ENCODE measurements at places on chromosomes 12 and 14.

DNA sequence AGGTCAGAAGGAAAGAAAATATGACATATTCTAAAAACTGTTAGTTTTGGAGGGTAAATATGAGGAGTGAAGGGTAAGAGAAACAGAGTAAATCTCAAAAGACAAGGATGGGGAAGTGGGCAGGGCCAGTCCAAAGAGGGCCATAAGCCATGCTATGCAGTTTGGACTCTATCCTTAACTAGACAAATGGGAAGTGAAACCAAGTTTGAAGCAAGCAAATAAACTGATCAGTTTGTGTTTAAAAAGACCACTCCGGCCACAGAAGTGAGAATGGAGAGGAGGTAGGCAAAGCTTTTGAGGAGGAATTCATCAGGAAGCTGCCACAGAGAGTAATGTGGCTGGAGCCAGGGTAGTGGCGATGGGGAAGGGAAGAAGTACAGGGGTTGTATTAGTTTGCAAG lies 37.5 kb upstream of the DAAM1 start:
- DNase-seq: no peak

- no peak for DNase-seq
Observed at GRCh38 chr14:25522116-25522515, 472.2 kb upstream of the STXBP6 start.

DNA sequence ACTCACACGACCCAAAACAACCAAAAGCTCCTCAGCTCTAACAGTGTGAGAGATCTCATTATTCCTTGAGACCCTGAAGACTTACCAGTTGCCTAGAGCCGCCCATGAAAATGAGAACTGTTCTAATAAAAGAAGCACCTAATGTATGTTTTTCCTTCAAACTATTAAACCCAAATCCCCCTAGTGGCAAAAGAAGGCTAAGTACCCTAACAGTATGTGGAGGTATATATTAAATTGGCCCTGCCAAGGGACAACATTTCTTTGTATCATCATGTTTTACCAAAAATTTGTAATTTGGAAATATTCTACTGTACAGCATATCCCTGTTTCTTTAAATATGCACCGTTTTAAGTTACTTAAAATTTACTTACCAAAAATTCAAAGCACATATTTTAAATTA lies 38.0 kb upstream of the PPFIA2 start:
- DNase-seq: peak; percentile 39

- DNase-seq: no peak
Observed at GRCh38 chr14:68934066-68934465, 45.0 kb downstream of the ACTN1 start.
